ENCODE measurements at places on chromosomes 11 and 22. TPM values are rescaled to one million over a fixed set of nuclear protein-coding genes. Genes with fewer than 3 reads are reported as not detected.
A peak's percentile ranks its signal among the peaks of the same experiment; 100 is the strongest.

KRTAP5-7 gene
- total RNA-seq: not detected

CALCA gene
- total RNA-seq: 0.34 TPM

- no peak for DNase-seq
Observed at GRCh38 chr11:130899106-130899505, 17.2 kb downstream of the SNX19 start.

DNA sequence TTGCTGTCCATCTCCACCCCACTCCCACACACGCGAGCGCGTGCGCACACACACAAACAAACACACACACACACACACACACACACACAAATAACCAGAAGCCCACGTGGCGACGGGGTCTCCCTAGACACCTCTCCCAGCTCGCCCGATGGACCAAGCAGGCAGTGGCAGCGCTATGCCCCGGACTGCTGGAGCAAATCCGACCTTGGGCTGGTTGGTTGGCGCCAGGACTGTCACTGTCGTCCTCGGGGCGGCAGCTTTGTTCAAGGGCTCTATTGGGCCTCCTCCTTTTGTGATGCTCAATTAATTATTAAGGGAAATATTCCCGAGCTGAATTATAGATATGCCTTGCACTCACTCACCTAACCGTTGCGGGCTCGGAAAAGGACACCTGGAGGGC lies 1.7 kb upstream of the KCNA4 start:
- no peak for DNase-seq

DNA sequence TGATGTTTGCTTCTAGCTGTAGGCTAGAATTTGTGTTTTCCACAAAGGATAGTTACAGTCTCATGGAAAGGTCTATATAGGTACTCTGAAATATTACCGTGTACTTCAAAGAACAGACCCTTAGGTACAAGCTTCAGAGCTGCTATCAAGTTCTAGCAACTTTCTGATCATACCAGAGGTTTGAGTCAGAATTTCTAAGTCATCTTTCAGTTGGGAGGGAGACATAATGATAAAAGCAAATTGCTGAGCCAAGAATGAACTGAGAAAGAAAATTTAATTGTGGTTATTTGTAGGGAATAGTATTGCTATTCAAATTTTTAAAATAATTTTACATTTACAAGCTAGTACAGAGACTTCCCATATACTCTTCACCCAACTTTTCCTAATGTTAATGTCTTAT lies 19.9 kb upstream of the ME3 start:
- no peak for DNase-seq

DNA sequence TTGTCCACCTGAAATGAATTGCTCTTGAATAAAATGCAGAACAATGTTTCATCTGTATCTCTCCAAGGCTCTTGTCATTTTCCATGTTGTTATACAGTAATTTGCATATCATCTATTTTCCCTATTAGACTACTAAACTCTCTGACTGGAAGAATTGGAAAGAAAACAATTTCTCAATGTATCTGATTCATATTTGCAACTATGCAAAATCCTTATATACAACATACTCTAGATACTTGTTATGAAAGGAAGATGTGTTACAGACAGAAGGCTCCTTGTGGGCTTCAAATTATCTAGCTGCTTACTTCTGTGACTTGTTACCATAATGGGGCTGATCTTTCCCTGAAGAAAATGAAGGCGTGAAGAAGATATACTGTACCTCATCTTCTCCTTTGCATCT lies 9.6 kb upstream of the SERGEF start:
- DNase-seq: no peak

GRCh38 chr22:27238935-27239510 lies 562.5 kb downstream of the MN1 start:
- peak; percentile 85 for DNase-seq

All from psoas muscle (tissue), 8 donors.